Heart left ventricle (tissue), 16 donors: ENCODE measurements at places on chromosomes 1 and 21.

DNA sequence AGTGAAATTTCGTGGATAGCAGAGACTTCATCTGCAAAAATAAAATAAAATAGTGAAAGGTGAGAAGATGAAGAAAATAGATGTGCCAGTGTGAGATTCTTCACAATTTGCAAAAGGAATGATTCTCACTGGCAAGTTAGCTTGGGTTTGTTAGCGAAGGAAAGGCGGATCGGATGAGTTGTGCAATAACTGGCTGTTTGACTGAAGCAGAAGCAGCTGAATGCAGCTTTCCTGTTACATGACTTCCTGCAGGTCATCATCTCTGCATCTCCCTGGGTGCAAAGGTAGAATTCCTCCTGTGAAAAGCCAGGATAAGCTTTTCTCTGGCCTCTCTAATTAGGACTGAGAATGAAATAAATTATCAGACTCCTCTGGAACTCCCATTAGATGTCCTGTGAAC is 263.1 kb upstream of the CHRM3 start:
- no peak for DNase-seq

DNA sequence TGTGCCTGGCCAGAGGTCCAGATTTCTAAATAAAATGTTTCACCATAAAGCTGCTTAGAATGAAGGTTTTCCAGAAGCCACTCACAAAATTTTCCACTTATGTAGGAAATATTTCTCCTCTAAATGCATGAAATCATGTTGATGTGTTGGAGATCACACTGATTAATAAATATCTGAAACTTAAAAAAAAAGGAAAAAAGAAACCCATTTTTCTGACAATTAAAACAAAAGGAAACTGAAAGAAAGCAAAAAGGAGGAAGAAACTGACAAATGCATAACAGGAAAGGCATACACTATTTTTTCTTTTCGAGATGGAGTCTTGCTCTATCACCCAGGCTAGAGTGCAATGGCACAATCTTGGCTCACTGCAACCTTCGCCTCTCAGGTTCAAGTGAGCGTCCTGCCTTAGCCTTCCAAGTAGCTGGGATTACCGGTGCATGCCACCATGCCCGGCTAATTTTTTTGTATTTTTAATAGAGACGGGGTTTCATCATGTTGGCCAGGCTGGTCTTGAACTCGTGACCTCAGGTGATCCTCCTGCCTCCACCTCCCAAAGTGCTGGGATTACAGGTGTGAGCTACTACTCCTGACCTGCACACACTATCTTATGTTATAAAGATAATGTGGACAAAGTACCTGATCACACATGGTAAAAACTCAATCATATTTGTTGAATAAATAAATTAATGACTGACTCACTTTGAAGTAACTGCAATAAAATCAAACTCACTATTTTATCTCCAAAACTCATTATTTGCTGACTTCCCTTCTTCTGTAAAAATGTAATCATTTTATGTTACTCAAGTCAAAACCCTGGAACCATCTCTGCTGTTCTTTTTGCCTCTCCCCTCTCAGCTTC is 149.8 kb upstream of the NR5A2 start:
- DNase-seq, result no peak

DNA sequence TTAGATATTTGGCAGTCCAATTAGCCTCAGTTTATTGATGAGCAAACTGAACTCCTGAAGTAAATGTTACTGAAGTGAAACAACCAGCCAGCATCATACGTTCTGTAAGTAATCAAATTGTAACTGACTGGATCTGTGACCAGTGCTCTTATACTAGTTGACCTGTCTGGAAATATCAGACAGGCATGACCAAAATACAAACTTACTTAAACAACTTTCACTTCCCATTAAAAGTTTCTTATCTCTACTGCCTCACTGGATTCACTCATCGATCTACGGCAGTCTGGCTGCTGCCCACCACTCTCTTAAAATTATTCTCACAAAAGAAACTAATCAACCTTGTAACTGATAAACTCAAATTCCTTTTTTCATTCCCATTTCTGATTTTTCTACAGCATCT is 56.4 kb downstream of the WDR3 start:
- DNase-seq, result no peak

DNA sequence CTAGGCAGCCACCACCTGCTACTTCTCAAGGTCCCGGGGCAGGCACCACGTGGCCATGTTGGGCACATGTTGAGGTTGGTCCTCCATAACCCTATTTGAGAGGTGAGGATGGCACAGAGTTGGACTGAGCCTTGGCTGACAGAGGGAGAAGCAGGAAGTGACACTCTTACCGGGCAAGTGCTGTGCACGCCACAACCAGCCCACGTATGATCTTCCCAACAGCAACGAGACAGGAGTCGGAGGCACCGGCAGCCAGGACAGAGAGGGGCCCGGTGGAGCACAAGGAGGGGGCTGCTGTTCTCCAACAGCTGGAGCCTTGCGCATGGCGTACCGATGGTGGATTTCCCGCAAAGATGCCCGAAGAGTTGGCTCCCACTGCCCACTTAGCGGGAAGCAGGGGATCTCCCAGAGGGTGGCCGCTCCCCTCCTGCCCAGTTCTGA is 3.4 kb downstream of the CLEC20A start:
- no peak for DNase-seq

- DNase-seq, result no peak
Measured at GRCh38 chr1:12301518-12302237, 71.8 kb downstream of the VPS13D start.

GRCh38 chr1:23441446-23442148 is 17.0 kb upstream of the TCEA3 start:
- no peak for DNase-seq

- DNase-seq, result no peak
Measured at GRCh38 chr1:35683012-35683411, 35.7 kb downstream of the C1orf216 start.

- no peak for DNase-seq
Measured at GRCh38 chr1:230540421-230541155, 101.7 kb upstream of the COG2 start.

DNA sequence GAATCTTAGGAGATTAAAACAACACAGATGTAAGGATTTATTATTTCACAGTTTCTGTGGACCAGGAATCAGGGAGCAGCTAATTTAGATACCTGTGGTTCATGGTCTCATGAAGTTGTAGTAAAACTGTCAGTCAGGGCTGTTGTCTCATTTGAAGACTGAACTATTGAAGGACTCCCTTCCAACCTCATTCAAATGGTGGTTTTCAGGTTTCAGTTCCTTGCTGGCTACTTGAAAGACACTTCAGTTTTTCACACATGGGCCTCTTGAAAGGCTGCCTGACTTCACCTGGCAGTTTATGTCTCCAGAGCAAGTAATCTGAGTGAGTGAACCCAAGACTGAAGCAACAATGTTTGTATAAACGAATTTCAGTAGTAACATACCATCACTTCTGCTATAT is 915.9 kb downstream of the PLA2G4A start:
- no peak for DNase-seq

DNA sequence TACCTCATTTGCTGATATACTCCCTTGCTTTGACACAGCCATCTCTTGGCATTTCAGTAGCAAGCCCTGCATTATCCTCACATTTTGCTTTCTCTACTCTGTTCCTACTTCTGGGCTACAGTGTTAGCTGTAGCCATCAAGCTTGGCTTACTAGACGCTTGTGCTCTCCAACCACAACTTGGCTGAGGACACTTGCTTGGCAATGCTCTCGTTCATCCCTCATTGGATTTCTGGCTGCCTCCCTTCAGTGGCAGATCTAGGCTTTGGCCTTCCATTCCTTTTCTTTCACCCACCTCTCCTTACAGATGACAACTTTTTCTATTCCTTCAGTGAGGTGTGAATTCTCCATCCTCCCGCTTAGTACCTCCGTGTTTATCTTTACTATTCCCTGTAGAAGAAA is 428.7 kb upstream of the LRRC7 start:
- DNase-seq, result no peak

DNA sequence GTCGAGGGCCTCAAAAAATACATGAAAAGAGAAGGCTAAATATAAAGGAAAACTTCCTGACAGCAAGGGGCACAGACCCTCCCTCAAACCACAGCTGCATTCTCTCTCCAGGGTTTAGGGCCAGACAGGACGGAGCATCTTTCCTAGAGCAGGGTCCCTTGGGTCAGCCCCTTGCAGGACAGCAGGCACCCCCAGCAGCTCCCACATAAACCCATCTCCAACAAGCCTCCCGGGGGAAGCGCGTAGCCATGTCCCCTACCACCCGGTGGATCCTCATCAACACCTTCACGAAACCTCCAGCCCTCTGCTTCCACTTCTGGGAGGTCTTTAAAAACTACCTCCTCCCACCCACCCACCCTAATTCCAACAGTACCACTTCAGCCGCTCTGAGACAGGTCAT is 59.5 kb downstream of the CD46 start:
- DNase-seq, result no peak

DNA sequence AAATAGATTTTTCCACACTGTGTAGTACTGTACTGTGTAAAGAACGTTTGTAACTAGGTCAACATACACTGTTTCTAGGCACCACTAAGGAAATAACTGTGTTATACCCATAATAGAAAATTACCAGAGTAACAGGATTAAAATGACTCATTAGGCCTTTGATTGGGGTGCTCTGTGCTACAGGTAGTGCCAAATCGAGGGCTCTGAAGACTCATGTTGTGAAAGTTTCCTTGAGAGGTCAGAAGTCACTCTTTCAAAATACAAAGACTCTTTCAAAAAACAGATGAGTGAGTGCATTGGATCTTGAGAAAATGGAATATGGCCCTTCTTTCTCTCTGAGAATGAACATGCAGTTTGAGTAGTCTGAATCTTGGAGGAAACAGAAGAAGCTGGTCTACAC is 143.0 kb downstream of the MRPL39 start:
- no peak for DNase-seq

GRCh38 chr1:207833381-207833780 is 77.5 kb downstream of the CD34 start:
- DNase-seq, result no peak

- DNase-seq, result no peak
Measured at GRCh38 chr1:229557200-229557850, 1.2 kb downstream of the ABCB10 start.

DNA sequence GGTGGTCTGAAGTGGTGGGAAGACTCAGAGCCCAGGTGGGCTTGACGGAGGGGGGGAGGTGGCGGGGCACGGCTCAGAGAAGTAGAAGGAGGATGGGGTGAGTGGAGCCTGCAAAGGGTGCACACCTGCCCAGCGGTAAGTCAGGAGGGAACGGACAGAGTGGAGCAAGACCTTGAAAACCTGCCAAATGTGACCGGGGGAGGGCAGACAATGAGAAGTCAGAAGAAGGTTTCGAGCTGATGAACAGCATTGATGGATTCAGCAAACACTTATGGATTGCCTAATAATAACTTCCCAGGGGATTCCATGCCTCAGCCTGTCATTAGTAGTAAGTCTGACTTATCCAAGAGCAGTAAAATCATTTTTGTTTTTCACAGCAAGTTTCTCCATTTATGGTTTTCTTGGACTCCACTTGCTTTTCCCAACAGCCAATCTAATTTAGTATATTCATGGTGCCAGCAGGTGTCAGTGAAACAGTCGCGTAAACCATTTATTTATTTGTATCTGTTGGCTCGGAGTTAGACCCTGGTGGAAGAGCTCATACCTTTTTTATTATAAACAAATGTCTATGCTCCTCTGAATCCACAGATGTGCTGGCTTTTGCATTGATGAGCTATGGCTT is 279.1 kb downstream of the PCP4 start:
- no peak for DNase-seq

- no peak for DNase-seq
Measured at GRCh38 chr1:223231581-223231980, 88.5 kb upstream of the TLR5 start.
